ENCODE measurements at places on chromosomes 7 and 10.
A peak's percentile ranks its signal among the peaks of the same experiment; 100 is the strongest.

DNA sequence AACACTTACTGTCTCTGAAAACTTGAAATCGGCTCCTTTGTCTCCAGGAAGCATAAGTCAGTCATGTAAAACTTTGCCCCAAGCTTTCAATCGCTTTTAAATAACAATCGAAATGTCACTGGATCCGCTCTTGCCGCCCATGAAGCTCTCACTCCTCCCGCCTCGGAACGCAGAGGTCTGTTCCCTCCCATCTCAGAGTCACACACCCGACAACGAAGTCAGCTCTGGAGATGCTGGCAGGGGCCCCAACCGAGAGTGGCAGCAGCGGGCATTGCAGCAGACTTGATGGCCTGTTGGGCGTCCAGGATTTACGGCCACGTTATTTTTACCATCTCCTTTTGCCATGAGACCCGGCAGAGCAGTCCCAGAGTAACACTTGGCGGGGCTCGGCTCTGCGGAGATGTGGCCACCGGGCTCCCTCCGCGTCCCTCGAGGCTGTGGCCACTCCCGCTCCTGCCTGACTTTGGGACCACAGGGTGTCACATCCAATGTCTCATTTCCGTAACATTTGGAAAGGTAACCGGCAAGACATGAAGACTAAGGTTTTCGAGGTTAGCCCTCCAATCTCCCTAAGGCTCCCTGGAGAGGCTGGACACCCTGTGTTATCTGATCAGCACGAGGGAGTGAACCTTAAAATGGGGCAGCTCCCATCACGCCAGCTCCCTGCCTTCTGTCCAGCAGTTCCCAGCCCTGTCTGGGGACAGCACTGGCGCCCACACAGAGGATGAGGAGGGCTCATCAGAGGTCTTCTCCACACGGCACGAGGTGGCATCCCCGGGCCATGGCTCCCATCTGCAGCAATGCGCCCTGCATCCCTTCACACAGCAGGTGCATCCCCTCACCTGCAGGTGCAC, 62.8 kb upstream of the ADGRA1 start:
- no peak for DNase-seq

DNA sequence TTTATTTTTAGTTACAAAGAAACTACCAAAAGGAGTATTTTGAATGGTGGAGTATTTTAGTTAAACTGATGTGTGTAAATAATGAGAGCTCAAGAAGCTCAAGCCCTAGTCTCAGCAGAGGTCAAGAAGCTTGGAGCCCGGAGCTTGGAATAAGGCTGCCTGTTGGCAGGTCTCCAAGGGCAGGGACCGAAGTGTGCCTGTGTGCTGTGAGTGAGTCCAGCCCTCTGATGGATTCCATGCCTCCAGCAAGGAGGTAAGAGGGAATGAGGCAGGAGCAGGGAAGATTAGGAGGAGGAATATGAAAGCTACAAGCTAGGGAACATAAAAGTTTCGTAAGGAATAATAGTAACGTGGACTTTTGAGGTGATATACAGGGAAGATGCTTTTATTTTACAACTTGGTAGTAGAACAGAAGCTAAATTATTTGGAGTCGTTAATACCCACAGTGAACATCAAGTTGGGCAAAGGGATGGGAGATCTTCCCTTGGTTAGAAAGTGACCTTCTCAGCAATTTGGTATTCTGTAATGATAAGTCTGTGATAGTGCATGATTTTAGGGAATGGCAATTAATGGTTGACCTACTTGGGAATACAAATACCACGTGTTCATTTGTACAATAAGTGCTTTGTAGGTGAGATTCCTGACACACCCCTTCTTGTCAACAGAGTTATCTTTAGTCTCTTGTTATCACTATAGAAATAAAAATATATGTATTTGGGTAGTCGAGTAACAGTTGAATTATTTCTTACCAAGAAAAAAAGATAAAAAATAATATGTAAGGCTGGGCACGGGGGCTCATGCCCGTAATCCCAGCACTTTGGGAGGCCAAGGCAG, 4.6 kb downstream of the SEC23IP start:
- DNase-seq: no peak

DNA sequence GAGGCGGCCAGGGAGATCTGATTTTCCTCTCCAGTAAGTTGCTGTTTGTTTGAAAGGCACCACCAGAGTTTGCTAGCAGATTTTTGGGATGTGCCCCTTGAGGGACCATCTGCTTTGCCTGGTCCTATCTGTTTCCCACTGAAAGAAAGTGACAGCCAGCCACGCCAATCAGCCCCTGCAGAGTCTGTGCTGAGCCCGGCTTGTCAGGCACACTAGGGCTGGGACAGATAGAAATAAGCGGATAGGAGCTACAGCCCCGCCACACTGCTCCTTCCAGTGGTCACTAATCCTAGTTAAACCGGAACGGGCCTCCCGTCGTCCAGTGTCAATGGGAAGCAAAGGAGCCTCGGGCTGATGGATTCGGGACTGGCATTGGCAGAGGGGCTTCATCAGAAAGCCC, 161.9 kb upstream of the PRR15 start:
- no peak for DNase-seq

DNA sequence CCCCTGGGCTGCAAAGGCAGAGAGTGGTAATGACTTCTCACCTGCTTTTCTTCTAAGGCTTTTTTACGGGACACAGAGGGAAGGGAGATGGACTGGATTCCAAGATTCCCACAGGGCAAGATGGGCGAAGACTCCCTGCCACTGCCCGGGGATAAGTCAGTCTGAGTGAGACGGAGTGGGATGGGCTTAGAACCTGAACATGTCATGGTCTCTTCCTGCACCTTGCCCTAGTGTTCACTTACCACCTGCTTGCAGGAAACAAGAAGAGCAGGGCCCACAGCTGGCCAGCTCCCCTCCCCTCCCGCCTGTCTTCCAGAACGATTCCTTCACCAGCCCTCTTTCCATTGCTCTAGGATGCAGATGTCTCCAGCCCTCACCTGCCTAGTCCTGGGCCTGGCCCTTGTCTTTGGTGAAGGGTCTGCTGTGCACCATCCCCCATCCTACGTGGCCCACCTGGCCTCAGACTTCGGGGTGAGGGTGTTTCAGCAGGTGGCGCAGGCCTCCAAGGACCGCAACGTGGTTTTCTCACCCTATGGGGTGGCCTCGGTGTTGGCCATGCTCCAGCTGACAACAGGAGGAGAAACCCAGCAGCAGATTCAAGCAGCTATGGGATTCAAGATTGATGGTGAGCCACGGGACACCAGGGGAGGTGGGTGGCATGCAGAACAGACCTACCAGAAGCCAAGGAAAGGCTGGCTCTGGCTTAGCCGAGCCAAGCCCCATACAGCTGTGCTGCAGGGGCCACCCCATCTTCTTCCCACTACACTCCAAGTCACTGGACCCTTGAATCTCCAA, 1.3 kb downstream of the SERPINE1 start:
- DNase-seq: no peak

GRCh38 chr10:26829810-26830515, 30.8 kb downstream of the ABI1 start:
- DNase-seq: no peak

- DNase-seq: peak; percentile 61
Observed at GRCh38 chr7:5296611-5297226, 14.0 kb downstream of the SLC29A4 start.

GRCh38 chr7:137818036-137818435, 28.7 kb downstream of the DGKI start:
- DNase-seq: no peak

- no peak for DNase-seq
Observed at GRCh38 chr7:40883826-40884225, 749.0 kb downstream of the SUGCT start.

GRCh38 chr10:129122846-129123245, 344.2 kb upstream of the MGMT start:
- no peak for DNase-seq

GRCh38 chr10:9786576-9786975, 1231.1 kb upstream of the CELF2 start:
- DNase-seq: no peak

GRCh38 chr10:124105045-124105444, 11.6 kb upstream of the CHST15 start:
- DNase-seq: no peak

- no peak for DNase-seq
Observed at GRCh38 chr7:104694710-104695109, 319.3 kb upstream of the KMT2E start.

GRCh38 chr7:40135317-40135610, 459 bp downstream of the SUGCT start:
- DNase-seq: no peak

GRCh38 chr10:78309536-78310237, 276.0 kb downstream of the RPS24 start:
- DNase-seq: no peak

- DNase-seq: no peak
Observed at GRCh38 chr7:131011976-131012375, 278.0 kb upstream of the KLF14 start.

GRCh38 chr7:106430535-106431455, 146.0 kb upstream of the NAMPT start:
- DNase-seq: no peak

DNA sequence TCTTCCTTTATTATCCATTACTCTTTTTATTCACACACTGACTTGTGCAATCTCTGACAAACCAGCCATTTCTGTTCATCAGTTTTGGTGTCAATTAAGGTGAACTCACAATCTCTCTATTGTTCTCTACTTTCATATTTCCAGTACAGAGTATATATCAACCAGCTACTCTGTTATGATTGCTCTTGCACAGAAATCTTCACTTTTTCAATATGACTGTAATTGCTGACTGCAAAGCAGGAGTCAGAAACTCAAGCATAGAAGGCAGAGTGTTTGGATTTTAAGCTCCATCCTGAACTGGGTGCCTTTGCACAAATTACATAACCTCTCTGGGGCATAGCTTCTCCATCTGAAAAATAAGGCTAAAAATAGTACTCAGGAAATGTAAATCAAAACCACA, 1042.0 kb downstream of the GRM8 start:
- no peak for DNase-seq

- no peak for DNase-seq
Observed at GRCh38 chr7:75955331-75955955, 39.0 kb downstream of the TMEM120A start.

GRCh38 chr7:48090095-48090805, 1.2 kb downstream of the UPP1 start:
- DNase-seq: no peak

DNA sequence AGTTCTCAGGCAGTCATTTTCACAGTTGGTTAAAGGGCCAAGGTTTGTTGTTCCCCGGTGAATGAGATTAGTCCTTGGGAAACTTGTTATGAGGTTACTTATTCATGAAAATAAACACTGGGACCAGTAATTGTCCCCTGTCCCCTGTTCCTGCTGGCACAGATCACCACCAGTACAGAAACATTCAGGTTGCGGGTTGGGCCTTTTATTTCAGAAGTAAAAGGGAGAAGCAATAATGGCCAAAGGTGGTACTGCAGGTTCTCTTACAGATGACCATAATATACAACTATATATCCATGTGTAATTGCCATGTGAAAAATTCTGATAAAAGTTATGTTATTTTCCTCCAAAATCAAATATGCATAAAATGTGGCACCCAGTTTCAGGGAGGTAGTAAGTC, 442.0 kb downstream of the SORCS1 start:
- DNase-seq: no peak

GRCh38 chr7:51309361-51310130, 7.1 kb downstream of the COBL start:
- DNase-seq: no peak

- DNase-seq: no peak
Observed at GRCh38 chr10:123269017-123269552, 114.9 kb downstream of the BUB3 start.

DNA sequence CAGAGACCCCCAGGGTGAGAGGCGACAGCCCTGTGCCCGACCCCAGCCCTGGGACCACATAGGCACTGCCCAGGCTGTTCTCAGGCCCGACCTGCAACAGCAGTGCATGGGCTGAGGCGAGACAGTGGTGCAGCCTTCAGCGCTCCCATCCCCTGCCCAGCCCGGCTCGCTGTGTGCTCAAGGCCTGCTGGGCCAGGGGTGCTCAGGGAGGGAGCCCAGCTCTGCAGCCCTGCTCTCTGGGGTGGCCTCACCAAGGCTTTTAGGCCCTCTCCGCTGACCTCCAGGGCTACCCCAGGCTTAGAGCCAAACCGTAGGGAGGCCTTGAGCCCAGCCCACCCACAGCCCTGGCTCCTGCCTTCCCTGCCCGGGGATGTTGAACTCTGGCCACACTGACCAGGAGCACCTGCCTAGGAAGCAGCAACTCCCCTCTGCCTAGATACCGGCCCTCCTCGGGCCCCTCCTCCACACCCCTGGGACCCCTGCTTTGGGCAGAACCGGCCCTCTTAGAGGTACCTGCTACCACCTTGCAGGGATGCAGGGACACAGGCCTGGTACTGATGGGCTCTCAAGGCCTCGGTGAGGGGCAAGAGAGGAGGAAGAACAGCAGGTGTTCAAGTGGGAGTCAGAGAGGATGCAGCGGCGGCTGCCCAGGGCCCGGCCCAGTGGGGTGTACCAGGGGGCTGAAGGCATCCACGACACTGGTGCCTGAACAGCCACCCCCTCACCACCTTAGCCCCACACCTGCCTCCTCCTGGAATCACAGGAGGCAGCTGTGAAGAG, 231.5 kb downstream of the ELFN1 start:
- no peak for DNase-seq

DNA sequence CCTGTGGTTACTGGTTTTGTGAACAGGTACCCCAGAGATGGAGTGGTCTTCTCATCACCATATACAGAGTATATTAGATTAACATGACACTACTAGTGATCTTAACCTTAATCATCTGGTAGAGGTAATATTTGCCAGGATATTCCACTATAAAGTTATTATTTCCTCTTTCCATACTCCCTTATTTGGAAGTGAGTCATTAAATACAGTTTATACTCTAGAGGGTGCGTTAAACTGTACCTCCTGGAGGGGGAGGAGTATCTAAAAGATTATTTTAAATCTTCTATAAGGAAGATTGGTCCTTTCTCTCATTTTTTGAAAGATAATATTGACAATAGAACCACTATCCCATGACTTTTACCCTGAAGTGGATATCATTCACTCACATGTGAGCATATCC, 85.4 kb downstream of the THSD7A start:
- no peak for DNase-seq

GRCh38 chr7:129067943-129068548, 13.1 kb upstream of the TNPO3 start:
- DNase-seq: no peak

GRCh38 chr10:121452581-121452980, 145.7 kb downstream of the FGFR2 start:
- DNase-seq: no peak

GRCh38 chr7:28990200-28990960, 32.2 kb upstream of the TRIL start:
- DNase-seq: no peak

- no peak for DNase-seq
Observed at GRCh38 chr7:42953994-42954393, 21.8 kb downstream of the MRPL32 start.

DNA sequence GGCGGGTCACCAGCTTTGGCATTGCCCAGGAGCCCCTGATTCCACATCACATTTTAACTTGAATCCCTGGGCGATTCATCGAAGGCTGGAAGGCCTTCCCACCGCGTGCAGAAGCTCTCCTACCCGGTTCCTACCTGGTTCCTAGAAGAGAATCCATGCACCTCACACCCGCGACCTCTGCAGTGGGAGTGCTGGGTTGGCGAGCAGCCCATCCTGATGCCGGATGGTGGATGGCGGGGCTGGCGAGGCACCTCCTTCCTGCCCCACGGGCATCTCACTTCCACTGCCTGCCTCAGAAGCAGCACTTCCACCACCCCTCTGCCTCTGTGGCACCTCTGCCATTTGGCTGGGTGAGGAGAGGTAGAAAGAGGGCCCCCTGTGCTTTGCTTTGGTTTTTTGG, 32.0 kb downstream of the NUB1 start:
- DNase-seq: no peak

GRCh38 chr7:51255536-51256208, 60.9 kb downstream of the COBL start:
- DNase-seq: no peak

GRCh38 chr7:154931906-154932305, 71.0 kb downstream of the PAXIP1 start:
- no peak for DNase-seq

All from stimulated activated CD8-positive, alpha-beta memory T cell treated with anti-CD3 and anti-CD28 coated beads, Interleukin-2, amount 100 ng/mL, for 1 hour (primary cell).